CD4-positive, alpha-beta T cell treated with Interleukin-4 for 4 hours (primary cell): ENCODE measurements at places on chromosomes 13 and 19.

DNA sequence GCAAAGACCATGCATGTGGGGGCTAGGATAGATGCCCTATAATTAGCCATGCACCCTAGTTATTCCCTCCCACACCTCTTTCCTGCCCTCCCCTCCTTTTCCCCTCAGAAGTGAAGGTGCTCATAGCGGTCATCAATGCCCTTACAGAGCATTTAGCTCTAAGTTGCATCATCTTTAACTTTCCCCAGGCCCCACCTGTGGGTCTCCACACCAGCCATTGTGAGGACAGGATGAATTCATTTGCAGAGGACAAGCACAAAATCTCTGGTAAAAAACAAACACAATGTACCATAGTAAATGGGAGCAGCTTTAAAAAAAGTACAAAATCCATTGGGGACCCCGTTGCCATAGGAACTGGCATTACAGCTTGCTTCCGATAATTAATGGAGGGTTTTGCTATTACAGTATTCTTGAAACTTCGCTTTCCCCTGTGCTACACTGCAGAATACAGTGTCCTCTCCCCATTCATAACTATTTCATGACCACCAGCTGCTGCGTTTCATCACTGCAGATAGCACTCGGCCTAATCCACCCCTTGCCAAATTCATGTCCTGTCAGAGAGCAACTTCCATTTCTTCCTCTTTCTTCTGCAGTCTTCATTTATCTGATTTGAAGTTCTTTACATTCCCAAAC, 110.5 kb downstream of the ZDHHC20 start:
- no peak for DNase-seq

DNA sequence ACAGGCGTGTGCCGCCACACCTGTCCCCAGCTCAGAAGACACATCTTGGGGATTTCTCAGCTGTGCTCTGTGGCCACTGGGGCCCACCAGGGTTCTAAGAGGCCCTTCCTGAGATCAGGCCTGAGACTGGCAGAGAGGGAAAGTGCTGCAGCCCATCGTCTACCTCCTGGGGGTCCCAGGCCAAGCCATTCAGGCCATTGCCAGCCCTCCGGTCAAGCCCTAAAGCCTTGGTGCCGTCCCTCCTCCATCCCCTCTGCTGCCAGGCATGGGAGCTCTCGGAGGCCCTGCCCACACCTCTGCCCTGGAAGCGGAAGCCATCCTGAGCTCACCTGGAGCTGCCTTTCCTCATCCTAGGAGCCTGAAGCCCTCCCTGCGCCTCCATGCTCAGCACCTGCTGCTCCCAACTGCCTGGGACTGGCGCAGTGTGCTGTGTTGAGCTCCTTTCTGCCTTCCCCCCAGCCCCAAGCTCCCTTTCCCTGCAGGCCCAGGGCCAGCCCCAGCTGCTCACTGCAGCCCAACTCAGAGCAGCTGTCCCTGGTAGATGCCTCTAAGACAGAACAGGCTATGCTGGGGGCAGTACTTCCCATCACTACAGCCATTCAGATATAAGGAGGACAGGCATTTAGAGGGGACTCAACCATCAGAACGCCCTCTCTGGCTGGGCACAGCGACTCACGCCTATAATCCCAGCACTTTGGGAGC, 2.9 kb downstream of the SLC7A9 start:
- DNase-seq, result no peak

DNA sequence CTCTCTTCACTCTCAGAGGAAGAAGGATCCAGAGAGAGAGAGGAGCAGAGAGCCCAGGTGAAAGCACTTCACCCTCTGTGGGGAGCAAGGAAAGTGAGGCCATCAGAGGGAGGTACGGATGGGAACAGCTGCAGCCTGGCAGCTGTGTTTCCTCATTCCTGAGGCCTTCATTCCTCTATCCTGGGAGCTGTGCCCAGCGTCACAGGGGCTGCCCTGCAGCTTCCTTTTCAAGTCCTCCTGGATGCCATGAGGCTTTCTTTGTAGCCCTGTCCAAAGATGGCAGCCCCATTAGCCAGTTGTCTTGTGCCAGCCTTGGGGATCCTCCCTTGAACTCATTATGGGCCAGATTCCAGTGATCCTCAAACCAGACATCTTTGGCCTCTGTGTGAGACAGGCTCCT, 76.8 kb upstream of the PCDH8 start:
- DNase-seq, result no peak

DNA sequence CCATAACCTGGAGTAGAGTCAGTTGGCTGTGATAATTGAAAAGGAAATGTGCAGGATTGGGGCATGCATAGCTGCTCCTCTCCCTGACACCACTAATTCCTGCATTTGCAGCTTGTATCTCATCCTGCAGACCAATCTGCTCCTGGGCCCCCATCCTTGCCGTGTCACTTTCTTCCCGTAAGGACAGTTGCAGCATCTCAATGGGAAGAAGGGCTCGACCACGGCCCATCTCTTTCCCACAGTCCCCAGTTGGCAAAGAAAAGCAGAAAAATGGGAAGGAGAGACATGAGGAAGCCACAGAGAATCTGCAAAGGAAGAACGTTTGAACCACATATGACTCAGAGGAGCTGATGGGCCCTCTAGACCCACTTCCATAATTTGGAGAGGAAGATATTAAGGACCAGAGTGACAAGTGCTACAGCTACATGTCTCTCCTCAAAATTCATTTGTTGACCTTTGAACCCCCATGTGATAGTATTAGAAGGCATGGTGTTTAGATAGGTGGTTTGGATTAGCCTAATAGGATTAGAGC, 1.8 kb upstream of the SIGLEC12 start:
- no peak for DNase-seq

DNA sequence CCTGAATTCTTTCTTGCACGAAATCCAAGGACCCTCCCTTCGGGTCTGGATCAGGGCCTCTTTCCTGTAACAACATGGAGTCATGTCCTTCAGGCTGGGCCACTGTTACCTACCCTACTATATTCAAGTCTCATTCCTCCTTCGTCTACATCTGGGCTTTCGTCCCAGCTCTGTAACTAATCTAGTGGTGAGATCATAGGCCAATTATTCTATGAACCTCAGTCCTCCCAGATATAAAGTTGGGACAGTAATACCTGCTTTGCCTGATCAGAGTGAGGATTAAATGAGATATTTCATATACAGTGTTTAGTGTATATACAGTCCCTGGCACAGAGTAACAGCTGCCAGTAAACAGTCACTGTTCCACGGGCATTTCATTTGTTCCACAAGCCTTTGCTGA, 48.3 kb upstream of the ATP12A start:
- no peak for DNase-seq

DNA sequence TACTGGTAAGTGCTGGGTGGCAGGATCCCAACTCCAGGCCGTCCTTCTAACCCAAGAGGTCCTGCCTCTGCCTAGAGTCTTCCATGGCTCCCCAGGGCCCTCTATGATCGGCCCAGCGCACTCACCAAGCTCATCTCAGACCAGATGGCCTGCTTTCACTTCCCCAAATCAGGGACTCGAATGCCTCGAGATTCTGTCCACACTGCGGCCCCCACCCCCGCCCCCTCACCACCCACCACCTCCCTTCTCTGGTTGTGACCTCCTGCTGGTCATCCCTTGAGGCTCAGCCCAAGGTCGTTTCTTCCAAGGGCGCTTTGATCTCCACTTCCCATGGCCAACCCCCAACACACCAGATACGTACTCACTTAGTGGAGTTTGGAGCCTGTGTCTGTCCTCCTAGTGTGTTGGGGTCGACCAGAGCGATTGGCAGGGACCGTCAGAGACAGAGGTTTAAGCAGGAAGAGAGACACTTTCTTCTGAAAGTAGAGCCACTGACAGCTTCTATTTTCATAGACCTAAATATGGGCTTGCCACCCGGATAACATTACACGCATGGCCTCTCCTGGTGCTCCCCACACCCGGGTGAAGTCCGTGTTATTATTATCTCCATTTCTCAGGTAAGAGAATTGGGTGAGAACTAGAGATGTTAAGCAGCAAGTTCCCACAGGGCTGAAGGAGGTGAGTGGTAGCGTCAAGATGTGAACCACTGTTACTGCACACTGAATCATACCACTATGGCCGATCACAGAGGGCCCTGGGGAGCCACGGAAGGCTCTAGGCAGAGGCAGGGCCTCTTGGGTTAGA, at the start of gene FCER2:
Gene FCER2 (minus strand): TSS at position 478 of the 804 bp plus-strand sequence. CDS start 2,371 bp downstream, outside the sequence.
- no peak for DNase-seq

- DNase-seq, result no peak
Measured at GRCh38 chr13:91520952-91521351, 122.5 kb downstream of the GPC5 start.

- DNase-seq, result peak; percentile 54
Measured at GRCh38 chr13:49371943-49372613, 71.8 kb downstream of the CAB39L start.

- DNase-seq, result peak; percentile 3
Measured at GRCh38 chr19:36113894-36114720, 568 bp downstream of the POLR2I start.

DNA sequence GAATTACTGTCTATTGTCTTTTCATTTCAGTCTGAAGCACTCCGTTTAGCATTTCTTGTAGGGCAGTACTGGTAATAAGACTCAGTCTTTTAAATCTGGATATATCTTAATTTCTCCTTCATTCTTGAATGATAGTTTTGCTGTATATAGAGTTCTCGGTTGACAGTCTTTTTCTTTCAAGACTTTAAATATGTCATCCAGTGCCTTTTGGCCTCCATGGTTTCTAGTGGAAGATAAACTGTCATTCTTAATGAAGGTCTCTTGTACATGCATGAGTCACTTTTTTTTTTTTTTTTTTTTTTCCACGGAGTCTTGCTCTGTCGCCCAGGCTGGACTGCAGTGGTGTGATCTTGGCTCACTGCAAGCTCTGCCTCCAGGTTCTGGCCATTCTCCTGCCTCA, 27.2 kb upstream of the ZDHHC20 start:
- no peak for DNase-seq

- DNase-seq, result no peak
Measured at GRCh38 chr13:39417131-39417530, 185.9 kb downstream of the LHFPL6 start.
